CD4-positive, alpha-beta memory T cell (primary cell): ENCODE measurements at places on chromosomes 7 and 10.

- DNase-seq: no peak
These were observed 14.2 kb downstream of the MLXIPL start for GRCh38 chr7:73610105-73610504.

DNA sequence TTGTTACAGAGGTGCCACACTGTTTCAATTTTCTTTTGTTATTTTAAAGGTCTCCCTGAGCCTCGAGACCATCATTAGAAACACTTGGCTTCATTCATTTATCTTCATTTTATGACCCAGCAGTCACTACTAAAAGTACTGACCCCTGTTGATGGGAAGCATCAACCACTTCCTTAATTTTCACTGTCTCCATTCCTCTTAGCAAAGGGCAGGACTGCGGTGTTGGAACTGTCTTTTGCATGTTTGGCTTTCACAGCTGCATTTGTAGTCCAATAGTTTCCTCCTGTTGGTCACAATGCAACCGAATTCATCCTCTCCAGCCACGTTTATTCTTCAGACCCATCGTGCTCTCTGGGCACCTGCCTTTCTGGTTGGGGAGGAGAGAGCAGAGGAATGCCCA is 46.7 kb upstream of the PDZD8 start:
- DNase-seq: no peak

- no peak for DNase-seq
These were observed 11.3 kb upstream of the MPP7 start for GRCh38 chr10:28314211-28314610.

- no peak for DNase-seq
These were observed 1372.7 kb downstream of the GATA3 start for GRCh38 chr10:9427209-9427608.

GRCh38 chr7:5064391-5065106 is 18.9 kb downstream of the RBAK start:
- no peak for DNase-seq

DNA sequence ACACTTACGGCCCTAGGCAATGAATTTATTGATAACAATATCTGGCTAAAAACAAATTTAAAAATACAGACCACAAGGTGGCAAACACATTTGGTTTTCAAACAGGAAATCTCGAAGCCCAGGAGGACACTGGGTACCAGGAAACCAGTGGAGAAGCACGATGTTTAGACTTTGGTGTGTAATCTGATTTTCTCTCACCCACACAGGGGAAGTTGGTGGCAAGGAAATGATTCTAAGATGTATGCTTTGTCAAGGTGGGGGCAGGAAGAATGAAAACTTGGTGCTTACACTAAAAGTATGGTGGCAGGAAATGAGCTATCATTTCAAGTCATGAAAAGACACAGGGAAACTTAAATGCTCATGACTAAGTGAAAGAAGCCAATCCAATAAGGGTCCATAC is 113.2 kb upstream of the ANKRD1 start:
- peak; percentile 76 for DNase-seq
